ENCODE measurements at places on chromosomes 5 and 9.

DNA sequence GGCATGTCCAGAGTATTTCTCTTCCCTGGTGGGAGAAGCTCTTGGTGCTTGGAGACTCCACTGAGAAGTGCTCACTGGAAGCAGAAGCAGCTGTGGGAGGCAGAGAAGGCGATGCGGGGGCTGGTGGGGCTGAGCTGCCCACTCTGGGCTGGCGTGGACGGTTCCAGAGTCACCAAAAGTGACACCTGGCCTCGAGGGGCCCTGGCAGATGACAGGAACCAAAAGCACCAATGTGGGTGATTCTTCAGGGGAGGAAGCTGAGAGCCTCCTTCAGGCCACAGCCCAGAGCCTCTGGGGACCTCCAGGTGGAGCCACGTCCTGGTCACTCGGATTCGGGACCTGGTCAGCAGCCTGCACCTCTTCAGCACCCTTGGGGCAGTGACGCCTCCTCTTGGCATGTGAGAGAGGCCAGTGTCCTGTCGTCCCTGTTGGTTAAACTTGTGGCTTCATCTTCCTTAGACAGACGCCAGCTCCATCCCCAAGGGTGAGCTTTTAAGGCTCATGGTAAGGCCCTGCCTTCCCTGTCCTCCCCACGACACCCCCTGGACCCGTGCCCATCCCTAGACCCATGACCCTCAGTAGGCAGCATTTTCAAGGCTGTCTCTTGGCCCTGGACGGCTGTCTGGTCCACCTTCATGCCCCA, 78.7 kb upstream of the IRX4 start:
- peak; percentile 20 for DNase-seq

DNA sequence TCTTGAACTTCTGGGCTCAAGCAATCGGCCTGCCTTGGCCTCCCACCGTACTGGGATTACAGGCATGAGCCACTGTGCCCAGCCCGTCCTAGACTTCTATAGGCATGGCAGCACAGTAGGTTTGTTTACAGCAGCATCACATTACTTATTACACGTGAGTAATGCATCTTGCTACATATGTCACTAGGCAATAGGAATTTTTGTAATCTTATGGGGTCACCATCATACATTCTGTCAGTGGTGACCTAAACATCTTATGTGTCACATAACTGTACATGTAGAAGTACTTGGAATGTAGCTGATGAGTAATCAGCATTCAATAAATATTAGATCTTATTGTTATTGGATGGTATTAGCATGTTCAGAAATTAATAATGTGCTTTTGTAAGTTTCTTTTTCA, 22.9 kb upstream of the ABCA1 start:
- DNase-seq = no peak

GRCh38 chr9:128702949-128703615, 779 bp downstream of the PKN3 start:
- peak; percentile 74 for DNase-seq

GRCh38 chr5:172453206-172453985, 929 bp downstream of the SH3PXD2B start:
- DNase-seq = no peak

- no peak for DNase-seq
Observed at GRCh38 chr5:170769246-170769645, 14.3 kb upstream of the GABRP start.

- DNase-seq = no peak
Observed at GRCh38 chr9:89678396-89679015, 73.7 kb downstream of the GADD45G start.

DNA sequence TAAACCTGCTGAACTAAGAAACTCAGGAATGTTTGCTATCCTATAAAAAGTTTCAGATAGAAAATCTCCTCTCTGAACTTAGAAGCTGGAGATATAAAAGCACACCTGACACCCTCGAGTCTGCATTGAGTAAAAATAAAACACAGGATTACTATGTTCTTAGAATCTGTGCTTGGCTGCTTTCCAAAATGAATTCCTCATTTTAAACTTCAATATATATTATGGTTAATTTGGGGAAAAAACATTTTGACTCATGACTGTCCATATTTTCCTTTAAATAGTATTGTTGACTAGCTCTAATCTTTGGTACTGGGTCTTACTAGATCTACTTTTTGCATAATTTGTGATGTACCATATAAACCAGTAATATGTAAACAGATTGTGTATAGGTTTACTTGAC, 36.7 kb downstream of the FBXW2 start:
- DNase-seq = no peak

GRCh38 chr5:169655353-169655752, 18.3 kb downstream of the DOCK2 start:
- no peak for DNase-seq

DNA sequence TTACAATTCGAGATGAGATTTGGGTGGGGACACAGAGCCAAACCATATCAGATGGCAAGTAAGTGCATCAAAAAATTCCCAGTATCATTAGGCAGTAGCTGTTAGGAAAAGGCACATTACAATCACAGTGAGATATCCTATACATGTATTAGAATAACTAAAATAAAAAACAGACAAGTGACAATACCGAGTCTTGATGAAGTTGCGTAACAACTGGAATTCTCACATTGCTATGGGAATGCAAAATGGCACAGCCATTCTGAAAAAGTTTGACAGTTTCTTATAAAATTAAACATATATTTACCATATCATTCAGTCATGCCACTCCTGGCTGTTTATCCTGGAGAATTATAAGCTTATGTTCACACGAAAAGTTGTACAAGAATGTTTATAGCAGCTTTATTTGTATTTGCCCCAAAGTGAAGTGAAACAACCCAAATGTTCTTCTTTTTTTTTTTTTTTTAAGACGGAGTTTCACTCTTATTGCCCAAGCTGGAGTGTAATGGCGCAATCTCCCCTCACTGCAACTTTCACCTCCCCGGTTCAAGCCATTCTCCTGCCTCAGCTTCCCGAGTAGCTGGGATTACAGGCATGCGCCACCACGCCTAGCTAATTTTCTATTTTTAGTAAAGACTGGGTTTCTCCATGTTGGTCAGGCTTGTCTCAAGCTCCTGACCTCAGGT, 93.1 kb upstream of the TLE1 start:
- no peak for DNase-seq

- no peak for DNase-seq
Observed at GRCh38 chr9:15308511-15308910, 1.5 kb upstream of the TTC39B start.

GRCh38 chr9:74865177-74865576, 22.5 kb downstream of the TRPM6 start:
- DNase-seq = no peak

DNA sequence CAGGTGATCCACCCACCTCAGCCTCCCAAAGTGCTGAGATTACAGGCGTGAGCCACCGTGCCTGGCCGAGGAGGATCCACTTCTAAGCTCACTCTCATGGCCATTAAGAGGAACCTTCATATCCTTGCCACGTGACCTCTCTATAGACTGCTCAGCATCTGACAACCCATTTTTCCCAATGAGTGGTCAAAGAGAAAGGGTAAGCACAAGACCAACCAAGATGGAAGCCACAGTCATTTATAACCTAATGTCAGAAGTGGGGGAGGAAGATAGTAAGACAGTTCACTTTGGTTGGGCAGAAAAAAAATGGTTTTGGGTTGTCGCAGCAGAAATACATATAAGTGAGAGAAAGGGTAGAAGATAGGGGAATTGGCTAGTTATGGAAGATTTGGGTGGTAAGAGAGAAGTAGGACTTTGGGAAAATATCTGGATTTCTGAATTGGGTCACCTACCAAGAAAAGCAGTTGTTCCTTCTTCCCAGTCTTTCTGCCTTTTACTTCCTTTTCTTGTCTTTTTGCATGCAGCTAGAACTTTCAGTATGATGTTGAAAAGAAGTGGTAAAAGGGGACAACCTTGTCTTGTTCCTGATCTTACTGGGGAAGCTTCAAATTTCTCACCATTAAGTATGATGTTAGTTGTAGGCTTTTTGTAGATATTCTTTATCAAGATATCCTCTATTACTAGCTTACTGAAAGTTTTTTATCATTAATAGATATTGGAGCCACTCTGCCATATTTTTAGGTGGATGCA, 15.6 kb downstream of the SNX2 start:
- DNase-seq = no peak

DNA sequence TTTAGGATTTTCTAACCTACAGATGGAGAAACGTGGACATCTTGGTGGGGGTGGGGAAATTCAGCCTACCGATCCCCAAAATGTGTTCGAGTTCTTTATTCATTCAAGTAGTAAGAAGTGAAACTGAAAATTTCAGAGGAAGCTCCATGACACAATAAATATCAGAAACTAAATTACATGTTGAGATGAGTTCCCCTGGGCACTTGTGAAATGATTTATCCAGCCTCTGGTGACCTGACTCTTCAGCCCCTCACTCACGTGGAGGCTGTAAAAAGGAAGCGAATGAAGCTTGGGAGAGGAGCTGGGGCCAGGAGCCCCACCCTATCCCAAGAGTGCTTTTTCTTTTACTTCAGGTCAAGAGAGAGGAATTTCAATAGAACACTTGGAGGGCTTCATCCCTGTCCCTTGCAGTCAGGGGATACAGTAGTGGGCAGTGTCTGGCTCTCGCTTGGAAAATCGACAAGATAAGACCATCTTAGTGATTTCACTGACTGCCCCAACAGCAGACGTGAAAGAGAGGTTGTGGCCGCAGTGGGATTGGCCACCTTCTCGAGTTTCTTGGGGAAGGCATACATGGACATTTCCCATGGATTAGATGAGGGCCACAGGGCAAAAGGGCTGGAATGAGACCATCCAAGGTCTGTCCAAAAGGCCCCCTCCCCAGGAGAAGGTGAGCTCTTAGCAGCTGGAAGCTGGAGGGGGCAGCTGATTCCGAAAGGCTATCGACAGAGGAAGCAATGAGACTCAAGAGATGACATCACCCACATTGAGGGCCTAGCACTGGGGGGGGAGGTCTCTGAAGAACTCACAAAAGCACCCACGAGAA, 76.8 kb upstream of the SH3PXD2B start:
- no peak for DNase-seq

GRCh38 chr5:160118349-160119141, 705 bp downstream of the PWWP2A start:
- peak; percentile 54 for DNase-seq

DNA sequence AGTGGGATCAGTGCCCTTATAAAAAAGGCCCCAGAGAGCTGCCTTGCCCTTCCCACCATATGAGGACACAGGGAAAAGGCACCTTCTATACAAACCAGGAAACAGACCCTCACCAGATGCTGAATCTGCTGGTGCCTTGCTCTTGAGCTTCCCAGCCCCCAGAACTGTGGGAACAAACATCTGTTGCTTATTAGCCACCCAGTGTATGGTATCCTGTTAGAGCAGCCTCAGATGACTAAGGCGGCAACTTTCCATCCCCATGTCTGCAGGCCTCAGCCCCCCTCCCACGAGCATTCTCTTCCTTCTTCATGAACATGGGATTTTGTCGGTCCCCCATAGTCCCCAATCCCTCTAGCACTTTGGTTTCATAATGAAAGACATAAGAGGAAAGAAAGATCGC, 202.5 kb upstream of the GAS1 start:
- no peak for DNase-seq

DNA sequence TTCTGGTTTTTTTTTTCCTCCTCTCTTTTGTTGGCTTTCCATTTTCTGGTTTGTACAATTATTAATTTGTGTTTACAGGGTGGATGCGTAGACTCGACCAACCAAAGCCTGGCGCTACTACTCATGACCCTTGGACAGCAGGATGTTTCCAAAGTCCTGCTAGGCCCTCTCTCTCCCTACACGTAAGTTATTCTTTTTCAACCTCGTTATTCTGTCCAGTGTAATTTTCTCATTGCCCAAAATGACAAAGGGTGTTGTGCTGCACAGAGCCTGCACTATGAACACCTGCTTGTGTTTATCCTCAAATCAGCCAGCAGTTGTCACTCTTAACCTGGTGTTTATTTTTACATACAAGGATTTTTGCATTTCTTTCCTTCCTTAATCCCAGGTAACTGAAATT, 56.6 kb downstream of the RCL1 start:
- no peak for DNase-seq

DNA sequence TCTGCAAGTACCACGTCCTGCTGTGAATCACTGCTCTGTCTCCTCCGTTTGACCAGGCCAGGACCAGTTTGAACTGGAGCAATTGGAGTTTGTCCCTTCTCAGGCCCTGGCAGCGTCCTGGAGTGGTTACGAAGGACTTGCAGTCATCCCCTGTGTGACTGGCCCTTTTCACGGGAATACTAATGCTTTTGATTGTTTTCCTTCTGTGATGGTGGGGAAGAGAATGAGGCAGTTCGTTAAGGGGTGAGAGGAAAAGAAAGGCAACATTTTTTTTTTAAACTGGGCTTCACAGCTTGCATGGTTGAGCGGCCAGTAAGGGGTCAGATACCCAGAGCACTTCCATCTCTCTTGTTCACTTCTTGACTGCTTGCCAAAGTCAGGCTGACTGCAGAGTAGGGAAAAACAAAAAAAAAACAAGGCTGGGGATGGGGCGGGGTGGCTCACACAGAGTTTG, 153.5 kb upstream of the STK32A start:
- no peak for DNase-seq

GRCh38 chr5:142600611-142601358, 85.1 kb downstream of the FGF1 start:
- DNase-seq = no peak

DNA sequence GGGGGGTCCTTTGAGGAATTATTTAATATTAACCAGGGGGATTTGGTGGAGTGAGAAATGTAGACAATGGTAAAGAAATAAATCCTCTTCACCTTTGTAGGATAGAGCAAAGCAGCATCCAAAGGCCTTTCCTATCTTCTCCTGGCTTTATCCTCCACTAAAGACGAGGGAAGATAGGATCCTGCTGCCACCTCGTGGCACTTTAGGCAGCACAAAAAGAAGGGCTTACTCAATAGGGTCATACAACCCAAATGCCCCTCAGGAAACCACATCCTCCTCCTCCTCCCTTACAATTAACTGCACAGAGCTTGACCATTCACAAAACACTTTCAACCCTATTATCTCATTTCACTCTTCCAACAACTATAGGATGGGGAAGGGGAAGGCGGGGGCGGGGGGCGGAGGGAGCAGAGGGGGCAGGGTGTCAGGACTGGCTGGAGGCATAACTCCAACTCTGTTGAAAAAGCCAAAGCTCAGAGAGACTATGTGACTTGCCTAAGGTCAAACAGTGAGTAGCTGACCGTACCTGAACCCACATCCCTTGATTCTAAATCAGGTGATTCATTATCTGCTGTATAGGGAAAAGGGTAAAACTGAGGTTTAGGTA, 45.4 kb upstream of the MYOT start:
- DNase-seq = peak; percentile 26

- no peak for DNase-seq
Observed at GRCh38 chr5:43636076-43636475, 33.1 kb downstream of the NNT start.

- no peak for DNase-seq
Observed at GRCh38 chr5:126914801-126915436, 115.4 kb downstream of the MARCHF3 start.

DNA sequence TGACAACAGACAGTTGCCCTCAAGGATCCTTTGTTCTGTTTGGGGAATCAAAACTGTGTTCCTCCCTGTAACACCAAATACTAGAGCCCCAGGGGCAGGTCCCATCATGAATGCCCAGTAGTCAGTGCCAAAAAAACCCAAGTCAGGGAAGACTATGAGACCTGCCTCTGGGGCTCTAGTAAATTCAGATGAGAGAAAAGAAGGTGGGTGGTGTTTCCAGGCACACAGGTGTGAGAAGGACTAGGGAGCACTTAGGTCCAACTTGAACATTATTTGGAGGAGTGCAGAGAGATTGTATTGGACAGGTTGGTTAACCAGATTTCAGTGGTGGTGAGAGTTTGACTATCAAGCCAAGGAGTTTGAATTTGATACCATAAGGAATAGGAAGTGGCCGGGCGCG, 52.0 kb downstream of the SLC22A5 start:
- no peak for DNase-seq

Measured in DND-41 (cell line).